LHCN-M2 (cell line): ENCODE measurements at places on chromosomes 2 and 18.

DNA sequence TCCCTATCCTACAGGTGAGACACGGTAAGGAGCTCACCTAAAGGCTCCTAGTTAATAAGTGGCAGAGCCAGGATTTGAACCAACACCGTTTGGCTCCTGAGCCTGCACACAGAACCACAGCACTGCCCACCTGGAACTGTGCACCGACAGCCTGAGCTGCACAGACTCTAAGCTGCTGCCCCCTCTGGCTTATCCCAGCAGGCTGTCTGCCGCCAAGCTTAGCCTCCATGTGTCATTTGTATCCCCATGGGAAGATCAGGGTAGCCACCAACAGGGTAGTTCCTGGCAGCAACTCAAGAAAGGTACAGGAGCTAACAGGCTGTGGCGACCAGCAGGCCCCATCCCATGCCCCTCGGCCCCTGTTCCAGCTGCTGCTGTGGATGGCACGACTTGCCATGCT is 135.7 kb downstream of the LRRC30 start:
- no peak for DNase-seq

GRCh38 chr2:204268458-204268857 is 276.8 kb upstream of the PARD3B start:
- DNase-seq = no peak

DNA sequence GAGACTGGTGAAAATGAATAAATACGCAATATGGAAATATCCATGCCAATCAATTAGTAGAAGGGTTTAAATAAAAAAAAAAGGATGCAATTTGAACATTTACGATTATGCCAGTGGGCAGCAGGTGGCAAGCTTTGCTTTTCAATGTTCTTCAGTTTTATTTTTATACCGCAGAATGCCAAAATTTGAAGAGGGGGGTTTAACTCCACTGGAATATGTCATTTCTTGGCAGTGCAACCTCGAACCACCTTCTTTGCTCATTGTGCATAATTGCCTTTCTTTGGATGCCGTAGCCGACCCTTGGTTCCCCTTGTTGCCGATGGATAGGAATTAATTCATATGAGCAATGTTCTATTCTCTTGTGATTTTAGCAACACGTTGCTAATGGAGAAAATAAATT is 88.0 kb downstream of the LTBP1 start:
- DNase-seq = peak; percentile 54

DNA sequence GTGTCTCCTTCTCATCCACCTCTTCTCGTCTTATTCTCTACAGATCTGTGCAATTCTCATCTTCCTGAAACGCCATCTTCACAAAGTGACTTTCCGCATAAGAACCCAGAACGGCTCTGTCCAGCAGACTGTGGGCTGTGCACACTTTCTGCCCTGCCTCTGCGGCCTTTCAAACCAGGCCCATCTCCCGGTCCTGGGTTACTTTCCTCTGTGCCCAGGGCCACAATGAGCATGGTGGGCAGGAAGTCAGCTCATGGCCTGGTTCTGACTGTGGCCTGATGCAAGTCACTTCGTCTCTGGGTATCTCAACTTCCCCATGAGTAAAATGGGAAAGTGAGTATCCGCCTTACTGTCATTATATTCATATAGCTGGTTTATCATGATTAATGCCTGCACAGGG is 71.7 kb upstream of the TMEM200C start:
- no peak for DNase-seq

DNA sequence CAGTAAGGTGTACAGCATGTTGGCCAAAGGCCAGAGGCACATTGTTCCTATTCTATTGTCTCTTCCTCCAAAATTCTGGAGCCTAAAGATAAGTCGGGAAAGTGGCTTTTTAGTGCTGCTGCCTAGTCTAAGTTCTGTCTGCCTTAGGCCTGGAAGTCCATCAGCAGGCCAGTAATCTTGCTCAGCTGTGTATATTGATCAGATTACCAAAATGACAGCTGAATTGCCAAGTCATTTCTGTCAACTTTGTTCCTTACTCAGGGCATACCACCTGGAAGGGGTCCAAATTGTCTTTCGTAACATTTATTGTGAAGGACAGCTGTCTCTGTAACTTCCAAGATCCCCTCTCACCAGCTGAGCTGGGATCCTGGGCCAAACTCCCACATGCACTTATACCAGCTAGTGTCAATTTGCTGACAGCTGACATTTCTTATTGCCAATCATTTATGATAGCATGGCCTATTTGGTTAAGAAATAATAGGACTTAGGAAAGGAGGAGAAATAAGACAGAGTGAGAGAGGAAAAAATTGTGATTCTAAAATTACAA is 116.8 kb upstream of the FSHR start:
- peak; percentile 64 for DNase-seq

DNA sequence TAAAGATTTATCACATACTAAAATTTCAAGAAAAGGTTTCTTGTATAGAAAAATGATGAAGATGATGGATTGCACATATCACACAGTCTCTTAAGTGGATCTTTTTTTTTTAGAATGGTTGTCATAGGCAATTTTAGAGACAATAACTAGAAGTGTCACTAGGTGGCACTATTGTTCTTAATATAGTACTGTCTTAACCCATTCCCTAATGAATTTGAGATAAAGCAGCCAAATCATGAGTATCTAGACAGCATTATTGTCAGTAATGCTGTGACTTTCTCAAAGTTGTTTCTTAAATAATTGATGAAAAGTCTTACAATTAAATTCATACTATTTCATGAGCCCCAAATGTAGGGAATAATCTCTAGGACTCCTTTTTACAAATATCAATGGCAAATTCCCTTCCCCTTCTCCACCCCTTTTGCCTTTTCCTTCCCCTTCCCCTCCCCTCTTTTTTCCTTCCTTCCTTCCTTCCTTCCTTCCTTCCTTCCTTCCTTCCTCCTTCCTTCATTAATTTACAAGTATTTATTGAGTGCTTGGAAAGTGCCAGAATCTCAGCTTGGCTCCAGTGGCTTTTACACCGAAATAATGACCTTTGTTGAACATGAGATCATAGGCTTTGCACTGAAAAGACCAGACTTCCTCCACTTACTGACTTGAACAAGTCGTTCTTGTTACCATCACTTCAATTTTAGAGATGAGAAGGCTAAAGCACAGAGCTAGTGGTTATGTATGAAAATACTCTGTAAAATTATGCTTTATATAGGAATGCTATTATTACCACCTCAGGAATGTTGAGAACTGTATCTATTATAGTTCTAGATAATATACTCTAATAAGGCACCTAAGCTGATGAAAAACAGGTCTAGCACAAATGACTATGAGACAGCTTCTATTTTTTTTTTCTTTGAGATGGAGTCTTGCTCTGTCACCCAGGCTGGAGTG is 19.8 kb downstream of the MYL12B start:
- peak; percentile 82 for DNase-seq

GRCh38 chr2:202965810-202966460 is 48.7 kb upstream of the NBEAL1 start:
- DNase-seq = peak; percentile 36

DNA sequence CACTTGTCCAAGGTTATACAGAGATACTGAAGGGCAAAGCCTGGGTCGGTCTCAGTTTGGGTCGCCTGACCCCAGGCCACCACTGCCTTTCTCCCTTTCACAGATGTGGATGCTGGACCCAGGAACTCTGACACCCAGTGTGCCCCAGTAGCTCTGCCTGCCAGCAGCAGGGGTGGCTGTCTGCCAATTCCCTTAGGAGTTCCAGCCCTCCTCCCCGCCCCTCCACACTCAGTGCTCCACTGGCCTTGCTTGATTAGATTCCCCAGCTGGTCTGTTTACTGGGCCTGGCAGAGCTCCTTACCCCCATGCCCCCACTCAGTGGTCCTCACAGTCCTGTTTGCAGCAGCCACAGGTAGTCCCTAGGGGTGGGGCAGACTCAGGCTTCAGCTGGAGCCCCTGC is 75.5 kb downstream of the NPAS2 start:
- DNase-seq = no peak

- no peak for DNase-seq
Observed at GRCh38 chr2:223771475-223771874, 65.9 kb downstream of the AP1S3 start.

GRCh38 chr2:8611246-8611645 is 70.6 kb upstream of the ID2 start:
- DNase-seq = no peak
